ENCODE measurements at places on chromosomes 12 and 14.

GRCh38 chr12:32854097-32854496 lies 42.5 kb downstream of the PKP2 start:
- DNase-seq: no peak

- DNase-seq: no peak
Observed at GRCh38 chr14:101167428-101167827, 263.9 kb upstream of the RTL1 start.

- DNase-seq: peak; percentile 93
Observed at GRCh38 chr12:110001596-110001995, 2.4 kb downstream of the ANKRD13A start.

- DNase-seq: no peak
Observed at GRCh38 chr14:98931911-98932310, 340.1 kb downstream of the BCL11B start.

GRCh38 chr12:14135996-14136395 lies 154.6 kb upstream of the GRIN2B start:
- DNase-seq: no peak

DNA sequence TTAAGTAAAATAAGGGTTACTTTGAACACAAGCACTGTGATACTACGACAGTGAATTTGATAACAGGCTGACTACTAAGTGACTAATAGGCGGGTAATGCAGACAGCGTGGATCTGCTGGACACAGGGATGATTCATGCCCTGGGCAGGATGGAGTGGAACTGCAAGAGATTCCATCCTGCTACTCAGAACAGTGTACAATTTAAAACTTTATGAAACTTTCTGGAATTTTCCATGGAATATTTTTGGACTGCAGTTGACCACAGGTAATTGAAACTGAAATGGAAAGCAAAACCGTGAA lies 46.0 kb downstream of the YEATS4 start:
- DNase-seq: peak; percentile 94

GRCh38 chr12:1069846-1070245 lies 78.8 kb downstream of the ERC1 start:
- DNase-seq: no peak

DNA sequence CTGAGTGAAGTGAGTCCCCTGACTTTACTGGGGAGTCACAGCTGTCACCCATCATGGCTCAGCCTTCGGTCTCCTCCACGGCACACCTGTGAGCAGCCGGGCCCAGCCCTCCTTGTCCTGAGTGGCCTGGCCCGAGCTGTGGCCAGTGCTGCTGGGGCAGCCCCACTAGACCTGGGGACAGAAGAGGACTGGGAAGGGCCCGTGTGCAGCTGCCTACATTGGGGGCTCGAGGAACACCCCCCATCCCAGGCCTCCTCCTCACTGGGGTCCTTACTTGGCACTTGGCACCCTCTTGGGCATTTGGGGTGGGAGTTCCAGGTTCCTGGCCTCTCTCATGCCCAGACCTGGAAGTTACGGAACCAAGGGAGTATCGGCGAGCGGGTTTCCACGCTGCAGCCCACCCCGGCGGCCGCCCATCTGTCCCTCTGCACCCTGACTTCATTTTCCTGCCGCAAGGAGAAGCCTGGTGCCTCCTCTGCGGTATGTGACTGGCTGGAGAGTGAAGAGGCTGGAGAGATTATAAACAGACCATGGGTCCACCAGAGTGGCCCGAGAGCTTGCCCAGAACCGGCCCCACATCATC lies 179.7 kb downstream of the KIF26A start:
- no peak for DNase-seq
